ENCODE measurements at places on chromosomes 11 and 22.

DNA sequence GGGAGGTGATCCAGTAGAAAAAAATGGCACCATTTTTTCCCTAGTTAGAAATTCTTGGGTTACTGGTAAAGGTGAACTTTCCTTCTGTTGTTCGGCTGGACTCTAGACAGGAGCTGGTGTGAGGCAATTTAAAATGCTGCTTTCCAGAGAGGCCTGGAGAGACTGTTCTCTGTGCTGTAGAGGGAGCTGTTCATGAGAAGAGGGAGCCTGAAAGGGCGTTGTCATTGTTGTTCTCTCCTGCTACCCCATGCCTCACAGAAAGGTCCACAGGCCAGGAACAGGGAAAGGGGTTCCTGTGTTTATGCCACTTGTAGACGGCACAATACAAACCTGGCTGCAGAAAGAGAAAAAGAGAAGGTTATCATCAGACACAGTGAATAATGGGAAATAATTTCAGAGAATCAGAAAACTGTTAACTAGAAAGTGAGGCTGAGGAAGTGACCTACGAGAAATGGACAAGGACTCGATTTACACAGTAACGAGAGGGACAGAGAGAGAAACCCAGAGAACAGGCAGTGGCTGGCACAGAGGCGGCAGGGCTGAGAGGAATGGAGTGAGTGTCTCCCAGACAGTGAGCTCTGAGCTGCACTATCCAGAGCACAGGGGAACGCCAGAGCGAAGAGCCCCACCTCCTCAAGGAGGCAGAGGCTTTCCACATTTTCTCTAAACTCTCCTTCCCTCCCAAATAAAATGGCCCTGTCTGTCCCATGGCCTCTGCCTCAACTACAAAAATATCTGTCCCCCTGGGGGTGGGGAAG is 109.2 kb downstream of the RRM1 start:
- DNase-seq: no peak

GRCh38 chr11:57197762-57198161 is 16.0 kb downstream of the LRRC55 start:
- no peak for DNase-seq

GRCh38 chr11:133560472-133560855 is 28.2 kb upstream of the OPCML start:
- DNase-seq: no peak

DNA sequence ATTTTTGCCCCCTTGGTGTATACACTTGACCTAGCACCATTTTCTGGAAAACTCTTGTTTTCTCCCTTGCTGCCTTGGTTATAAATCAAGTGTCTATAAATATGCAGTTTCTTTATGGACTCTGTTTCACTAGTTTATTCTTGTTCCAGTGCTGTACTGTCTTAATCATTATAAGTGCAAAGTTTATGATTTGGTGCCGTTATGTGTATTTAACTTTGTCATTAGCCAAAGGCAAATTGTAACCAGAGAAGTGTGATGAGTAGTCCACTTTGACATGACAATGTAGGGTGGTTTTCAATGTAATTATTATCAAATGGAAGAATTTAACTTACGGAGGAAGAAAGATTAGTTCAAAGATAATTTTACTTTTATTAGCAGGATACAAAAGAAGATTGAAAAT is 40.3 kb downstream of the SPECC1L start:
- no peak for DNase-seq

All from NCI-H2081 treated with DMSO at 0.1 percent for 48 hours (cell line).